ENCODE measurements at places on chromosomes 12 and 14. TPM values are rescaled to one million over a fixed set of nuclear protein-coding genes. Genes with fewer than 3 reads are reported as not detected.

GRCh38 chr12:8156416-8156815 lies 399 bp upstream of the ZNF705A start:
- no peak for DNase-seq

- peak; percentile 52 for DNase-seq
These were observed 5.0 kb upstream of the SLC25A47 start for GRCh38 chr14:100317912-100318808.

DNA sequence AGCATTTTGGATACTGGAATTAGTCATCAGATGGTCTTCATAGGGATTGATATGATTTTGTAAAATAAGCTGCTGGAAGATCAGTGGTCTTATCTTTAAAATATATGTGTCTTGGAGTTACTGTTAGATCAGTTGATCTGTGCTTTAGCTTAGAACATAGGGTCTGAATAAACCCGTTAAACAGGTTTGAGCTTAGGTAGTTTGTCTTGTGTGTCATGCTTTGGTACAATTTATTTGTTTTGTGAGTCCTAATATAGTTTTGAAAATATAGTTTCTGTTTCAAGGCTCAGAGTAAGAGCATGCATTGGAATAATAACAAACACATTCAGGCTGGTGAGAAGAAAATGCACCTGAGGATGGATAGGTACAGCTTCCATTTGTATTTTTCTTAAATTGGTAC lies 505.0 kb downstream of the SLC16A7 start:
- no peak for DNase-seq

DNA sequence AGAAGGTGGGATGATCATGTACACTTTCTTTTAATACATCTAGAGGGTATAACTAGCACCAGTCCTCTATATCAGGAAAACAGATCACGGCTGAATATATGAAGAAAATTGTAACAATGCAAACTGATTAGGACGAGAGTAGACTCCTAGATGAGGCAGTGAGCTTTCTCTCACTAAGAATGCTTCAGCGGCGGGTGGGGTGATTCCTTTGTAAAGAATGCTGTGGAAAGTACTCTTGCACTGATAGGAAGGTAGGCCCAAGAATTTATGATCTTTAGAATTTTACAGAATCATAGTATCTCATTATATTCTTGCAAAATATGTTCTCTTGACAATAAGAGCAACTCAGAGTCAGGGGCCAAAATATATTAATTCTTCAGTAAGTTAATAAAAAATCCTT lies 133.0 kb downstream of the LMNTD1 start:
- DNase-seq: no peak

DNA sequence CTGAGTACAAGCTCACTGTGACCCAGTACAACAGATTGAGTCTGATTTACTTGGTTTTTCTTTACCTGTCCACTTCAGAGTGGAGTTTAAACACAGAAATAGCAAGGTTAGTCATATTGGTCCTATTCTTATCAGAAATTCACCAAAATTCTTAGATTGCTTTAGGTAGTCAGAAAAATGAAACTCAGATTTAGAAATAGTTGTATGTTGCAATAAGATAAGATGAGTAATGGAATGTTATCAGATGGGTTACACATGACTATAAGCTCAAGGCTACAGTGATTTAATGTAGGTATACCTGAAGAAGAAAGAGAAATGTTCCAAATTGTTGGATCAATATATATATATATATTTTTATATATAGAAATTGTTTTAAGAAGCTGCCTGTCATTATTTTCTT lies 524.1 kb downstream of the LRFN5 start:
- DNase-seq: no peak

GRCh38 chr12:14403711-14404196 lies 38.3 kb downstream of the ATF7IP start:
- no peak for DNase-seq

GRCh38 chr12:82972624-82973023 lies 285.9 kb downstream of the TMTC2 start:
- DNase-seq: no peak

CARMIL3 gene
- total RNA-seq: 0.72 TPM
